ENCODE measurements at places on chromosomes 1 and 21.

DNA sequence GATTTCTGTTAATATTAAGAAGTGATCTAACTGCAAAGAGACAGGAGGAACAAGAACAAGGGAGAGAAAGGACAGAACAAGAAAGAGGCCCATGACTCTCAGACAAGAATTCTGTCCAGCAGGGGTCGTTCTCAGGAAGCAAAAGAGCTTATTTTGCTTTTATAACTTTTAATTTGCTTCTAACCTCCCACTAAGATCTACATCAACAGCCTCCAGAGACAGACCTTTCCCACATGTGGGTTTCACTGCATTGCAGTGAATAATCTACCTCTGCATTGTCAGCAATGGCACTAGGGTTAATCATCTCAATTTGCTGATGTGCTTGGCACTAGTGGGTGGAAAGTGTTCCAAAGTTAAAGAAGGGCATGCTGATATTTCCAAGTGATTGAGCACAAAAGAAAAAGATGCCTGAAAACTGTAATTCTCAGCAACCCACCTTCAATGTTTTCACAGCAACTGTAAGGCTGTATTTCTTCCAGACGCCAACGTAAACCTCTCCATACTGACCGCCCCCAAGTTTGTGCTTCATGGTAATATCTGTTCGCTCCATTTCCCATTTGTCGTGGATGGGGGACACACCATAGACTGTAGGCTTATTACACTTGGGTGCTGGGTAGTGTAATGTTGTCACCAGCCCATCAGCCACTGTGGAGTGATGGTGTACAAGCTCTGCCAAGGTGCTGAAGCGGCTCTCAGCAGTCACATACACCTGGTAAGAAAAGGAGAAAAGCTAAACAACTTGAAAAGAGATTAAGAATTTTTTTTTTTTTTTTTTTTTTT lies 39.5 kb downstream of the TOR3A start:
- DNase-seq = no peak

- DNase-seq = no peak
These were observed 1.1 kb upstream of the S100A9 start for GRCh38 chr1:153356392-153357075.

- no peak for DNase-seq
These were observed 2.9 kb upstream of the CRABP2 start for GRCh38 chr1:156708218-156708661.

- DNase-seq = no peak
These were observed 50.9 kb upstream of the CNIH3 start for GRCh38 chr1:224565186-224565585.

GRCh38 chr1:52663716-52664115 lies 30.7 kb downstream of the SHISAL2A start:
- DNase-seq = no peak

- DNase-seq = no peak
These were observed 46.5 kb upstream of the RNF11 start for GRCh38 chr1:51189421-51190073.

DNA sequence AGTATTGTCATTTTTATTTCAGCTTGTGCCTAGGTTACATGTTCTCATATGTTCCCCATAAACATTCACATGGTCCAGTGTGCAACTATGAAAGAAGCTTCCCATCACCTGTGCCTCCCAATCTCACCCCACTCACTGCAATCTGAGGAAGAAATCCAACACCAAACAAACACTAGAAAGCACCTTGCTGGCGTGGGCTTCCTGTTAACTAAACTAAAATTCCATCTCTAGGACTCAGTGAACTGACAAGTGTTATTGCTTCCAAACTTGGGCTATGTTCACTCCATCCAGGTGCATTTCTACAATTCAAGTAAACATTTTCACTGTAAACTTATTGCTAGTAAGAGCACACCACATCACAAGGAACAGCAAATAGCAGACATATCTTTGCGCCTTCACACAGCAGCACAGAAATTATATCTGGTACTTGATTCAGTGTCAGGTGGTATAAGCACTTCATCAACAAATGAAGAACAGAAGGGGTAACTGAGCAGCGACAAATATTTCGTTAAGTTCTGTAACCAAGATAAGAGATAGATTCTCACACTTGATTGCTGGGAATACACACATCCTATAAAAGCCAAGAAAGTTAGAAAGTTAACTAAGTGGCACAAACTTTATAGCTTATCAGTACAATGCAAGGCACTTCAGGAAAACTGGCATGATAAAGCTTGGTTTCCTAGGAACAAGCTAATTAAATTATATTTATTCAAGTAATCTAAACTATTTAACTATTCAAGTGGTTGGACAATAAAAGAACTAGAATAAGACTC lies 8.9 kb upstream of the KCNJ15 start:
- DNase-seq = no peak

GRCh38 chr1:5989731-5990271 lies 2.4 kb downstream of the NPHP4 start:
- no peak for DNase-seq

DNA sequence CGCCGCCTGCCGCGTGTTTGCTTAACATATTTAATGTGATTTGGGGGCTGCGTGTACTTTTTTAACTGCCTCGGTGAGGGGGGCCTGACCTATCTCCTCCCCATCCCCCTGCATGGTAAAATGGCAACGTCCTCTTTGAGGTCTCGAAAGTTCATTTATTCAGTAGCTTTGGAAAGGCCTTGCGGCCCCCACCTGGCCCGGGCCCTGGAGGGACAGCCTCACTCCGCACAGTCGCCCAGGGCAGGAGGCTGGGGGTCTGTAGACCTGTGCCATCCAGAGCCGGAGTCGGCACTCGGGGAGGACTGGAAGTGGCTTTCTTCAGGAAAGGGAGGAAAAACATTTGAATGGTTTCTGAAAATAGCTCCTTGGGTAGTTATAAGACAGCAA lies 38.0 kb upstream of the ACTRT2 start:
- no peak for DNase-seq

DNA sequence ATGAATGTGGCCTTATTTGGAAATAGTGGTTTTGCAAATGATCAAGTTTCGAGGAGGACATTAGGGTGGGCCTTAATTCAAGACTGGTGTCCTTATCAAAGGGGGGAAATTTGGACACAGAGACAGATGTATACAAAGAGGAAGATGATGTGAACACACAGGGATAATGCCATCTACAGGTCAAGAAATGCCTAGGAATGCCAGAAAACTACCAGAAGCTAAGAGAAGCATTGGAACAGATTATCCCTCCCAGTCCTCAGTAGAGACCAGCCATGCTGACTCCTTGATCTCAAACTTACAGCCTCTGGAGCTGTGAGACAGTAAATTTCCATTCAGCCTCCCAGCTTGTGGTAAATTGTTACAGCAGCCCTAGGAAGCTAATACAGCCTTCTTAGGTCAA lies 151.4 kb downstream of the PTGER3 start:
- no peak for DNase-seq

GRCh38 chr1:225617479-225617878 lies 35.4 kb downstream of the ENAH start:
- DNase-seq = no peak

DNA sequence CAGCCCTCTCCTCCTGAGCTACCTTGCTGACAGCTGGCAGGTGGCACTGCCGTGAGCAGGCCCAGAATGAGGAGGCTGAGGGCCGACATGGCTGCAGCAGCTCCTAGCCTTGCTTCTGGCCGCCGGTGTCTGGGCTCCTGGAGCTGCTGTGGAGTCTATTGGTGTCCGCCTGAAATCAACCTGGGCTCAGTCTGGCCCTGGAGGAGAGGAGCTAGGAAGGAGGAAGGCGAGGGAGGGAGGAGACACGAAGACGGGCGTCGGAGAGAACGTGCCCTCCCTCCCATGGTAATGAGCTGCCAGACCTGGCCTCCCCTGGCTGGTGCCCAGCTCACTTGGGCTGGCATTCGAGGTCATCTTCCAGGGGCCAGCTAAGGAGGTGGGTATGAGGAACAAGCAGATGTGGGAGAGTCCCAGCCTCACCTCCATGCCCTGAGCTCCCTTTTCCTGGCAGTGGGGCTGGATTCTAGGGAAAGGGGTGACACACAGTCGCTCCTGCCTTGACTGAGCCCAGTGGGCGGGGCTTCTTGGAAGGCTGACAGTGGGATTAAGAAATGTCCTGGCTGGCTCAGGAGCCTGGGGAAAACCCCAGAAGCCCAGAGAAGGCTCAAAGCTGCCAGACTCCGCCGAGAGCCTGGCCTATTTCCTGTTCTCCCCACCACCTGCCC lies at the start of gene PDZK1IP1:
Gene PDZK1IP1 (minus strand): TSS at position 193 of the 665 bp plus-strand sequence. CDS start 104 bp downstream, at position 89.
- DNase-seq = peak; percentile 64

DNA sequence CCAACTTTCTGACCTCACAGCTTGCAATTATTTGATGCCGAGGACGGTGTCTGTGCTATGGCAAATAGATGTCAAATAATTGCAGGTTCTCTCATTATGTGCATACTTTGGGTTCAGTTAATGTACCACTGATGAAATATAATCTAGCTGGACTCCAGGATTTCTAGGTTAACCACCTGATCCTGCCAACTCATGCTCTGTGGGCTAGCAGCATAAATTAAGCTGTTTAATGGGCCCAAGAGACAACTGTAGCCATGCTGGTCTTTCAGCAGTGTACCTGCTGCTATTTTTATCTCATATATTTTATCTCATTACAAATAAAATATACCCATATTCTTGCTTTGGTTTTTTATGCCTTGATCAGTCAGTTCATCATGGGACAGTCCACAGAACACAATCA lies 43.3 kb upstream of the HP1BP3 start:
- DNase-seq = no peak

- DNase-seq = no peak
These were observed 4.2 kb downstream of the CD48 start for GRCh38 chr1:160707236-160708064.

GRCh38 chr1:93504247-93505033 lies 56.5 kb downstream of the FNBP1L start:
- DNase-seq = no peak
